Ovary (tissue), 10 donors: ENCODE measurements at places on chromosomes 12 and 14.

DNA sequence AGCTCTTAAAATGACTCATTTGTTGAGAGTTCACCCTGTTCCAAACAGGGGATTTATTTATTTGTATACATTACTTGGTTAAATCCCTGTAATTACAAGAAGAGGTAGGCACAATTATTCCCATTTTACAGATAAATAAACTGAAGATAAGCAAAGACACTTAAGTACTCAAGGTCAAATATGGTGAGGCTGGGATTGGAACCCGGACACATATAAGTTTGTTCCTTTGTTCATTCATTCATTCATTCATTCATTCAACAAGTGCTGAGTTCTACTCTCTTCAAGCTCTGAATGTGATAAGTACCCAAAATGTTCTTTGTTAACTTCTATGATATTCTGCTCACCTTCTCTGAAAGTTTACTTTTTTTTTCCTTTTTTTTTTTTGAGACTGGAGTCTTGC, 2.4 kb upstream of the TRIM9 start:
- H3K36me3 ChIP-seq: no peaks in the 10 kb centered on the region
- no peak overlapping the region for H3K4me3 ChIP-seq

DNA sequence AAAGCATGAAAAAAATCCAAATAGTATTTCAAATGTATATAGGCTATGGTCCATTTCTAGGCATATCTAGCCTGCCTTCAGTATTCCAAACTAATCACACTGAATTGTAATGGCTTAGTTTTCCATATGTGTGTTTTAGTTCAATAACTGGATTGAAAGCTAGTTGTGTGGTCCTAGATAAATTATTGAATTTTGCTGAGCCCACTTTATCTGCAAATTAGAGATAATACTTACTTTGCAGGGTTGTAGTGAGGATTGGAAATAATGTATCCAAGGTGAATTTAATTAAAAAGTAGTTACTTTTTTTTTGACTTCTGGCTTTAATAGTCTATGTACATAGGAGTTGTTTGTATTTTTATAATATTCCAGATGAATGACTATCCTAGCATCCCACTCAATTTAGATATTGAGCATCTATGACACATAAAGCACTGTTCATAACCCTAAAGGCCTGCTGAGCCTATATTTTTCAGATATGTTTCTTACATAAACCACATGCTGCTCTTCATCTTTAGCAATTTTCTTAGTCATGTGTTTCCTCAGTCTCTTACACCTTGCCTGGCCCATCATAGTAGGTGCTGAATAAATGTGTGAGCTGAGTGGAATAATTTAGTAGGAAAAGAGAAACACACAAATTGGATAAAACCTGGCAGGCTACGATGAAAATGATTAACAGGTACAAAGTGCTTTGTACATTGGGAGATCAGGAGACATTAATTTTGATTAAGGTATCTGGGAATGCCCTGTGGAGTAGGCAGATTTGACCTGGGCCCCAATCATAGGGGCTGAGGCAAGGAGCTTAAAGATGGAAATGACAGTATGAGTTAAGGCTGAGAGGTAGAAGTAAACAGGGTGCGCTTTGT, 1.1 kb upstream of the ATP23 start:
- peaks cover 2% of the 10 kb centered on the region for H3K4me1 ChIP-seq
- H3K27me3 ChIP-seq: no peaks in the 10 kb centered on the region
- H3K4me3 ChIP-seq: peak overlapping the region; percentile 63
- H3K27ac ChIP-seq: no peak overlapping the region

GRCh38 chr12:105467710-105468366, 137.3 kb downstream of the C12orf75 start:
- H3K27ac ChIP-seq: no peak overlapping the region
- no peaks in the 10 kb centered on the region for H3K36me3 ChIP-seq
- no peak for DNase-seq
- no peaks in the 10 kb centered on the region for H3K4me1 ChIP-seq
- no peaks in the 10 kb centered on the region for H3K27me3 ChIP-seq

DNA sequence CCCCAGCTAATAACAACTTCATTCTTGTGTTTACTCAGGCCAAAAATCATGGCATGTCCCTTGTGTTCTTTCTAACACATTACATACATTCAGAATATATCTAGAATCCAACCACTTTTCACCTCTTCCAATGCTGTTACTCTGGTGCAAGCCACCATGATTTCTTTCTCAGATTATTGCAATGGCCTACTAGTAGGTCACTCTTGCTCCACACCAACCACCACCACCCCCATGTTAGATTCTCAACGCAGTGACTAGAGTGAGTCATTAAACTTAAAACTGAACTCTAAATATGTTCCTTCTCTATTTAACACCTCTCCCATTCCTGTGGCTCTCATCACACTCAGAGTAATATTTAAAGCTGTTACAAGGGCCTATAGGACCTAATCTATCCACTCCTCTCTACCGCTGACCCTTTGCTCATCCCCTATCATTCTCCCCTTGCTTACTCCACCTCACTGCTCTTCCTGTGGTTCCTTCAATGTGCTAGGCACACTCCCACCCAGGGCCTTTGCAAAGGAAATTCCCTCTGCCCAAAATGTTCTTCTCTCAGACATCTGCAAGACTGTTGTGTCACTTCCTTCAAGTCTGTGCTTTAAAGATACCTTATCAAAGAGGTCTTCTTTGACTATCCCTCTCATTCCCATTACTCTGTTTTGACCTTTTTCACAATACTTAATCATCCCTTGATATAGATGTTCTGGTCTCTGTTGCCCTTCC, 6.6 kb downstream of the RTN1 start:
- DNase-seq: no peak
- no peak overlapping the region for H3K4me3 ChIP-seq
- no peak overlapping the region for H3K27ac ChIP-seq
- H3K27me3 ChIP-seq: no peaks in the 10 kb centered on the region
- H3K4me1 ChIP-seq: no peaks in the 10 kb centered on the region
- no peaks in the 10 kb centered on the region for H3K36me3 ChIP-seq

DNA sequence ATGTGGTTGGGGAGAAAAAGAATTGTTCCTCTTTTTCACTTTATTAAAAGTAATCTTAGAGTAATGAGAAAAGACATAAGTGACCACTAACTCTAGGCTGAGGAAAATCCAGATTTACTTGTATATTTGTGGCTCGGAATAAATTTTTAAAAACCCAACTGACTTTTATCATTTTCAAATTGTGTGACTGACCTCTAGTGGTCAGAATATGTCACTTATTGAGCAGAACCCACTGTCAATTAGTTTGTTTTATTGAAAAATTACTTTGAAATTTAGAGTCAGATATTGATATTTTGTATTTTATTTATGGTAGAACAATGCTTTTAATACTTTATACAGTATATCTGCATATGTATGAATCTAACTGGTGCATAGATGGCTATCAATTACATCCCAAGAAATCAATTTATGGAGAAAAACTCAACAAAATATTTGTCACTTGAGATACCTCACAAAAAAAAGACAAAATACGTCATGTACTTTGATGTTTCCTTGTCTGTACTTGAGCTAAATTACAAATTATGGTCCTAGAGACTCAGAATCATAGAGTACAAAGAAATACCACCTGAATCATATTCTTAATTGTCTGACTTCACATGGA, 229.4 kb downstream of the CNTN1 start:
- no peak for DNase-seq
- no peak overlapping the region for H3K4me3 ChIP-seq
- no peaks in the 10 kb centered on the region for H3K27me3 ChIP-seq
